HTR-8/SVneo (cell line): ENCODE measurements at places on chromosomes 6 and 20.

GRCh38 chr6:108914235-108915022, 66.2 kb downstream of the ARMC2 start:
- DNase-seq, result no peak

- no peak for DNase-seq
Measured at GRCh38 chr20:35726842-35727711, 15.0 kb downstream of the RBM39 start.

DNA sequence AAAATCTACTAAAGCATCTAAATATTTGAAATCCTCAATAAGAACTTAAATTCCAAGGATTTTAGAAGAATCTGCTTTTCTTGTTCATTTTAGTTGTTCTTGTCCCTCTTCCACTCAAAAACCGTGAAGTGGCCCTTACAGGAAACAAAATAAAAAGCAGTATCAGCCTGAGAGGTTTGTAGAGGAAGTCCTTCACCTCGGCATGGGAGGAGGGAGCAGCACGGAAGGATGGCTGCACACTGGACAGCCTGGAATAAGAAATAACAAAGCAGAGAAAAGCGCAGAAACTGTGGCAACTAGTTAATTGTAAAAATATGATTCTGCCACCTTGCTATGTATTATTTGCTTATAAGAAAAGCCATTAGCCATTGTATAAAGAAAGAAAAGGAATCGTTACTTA, 46.1 kb downstream of the RALGAPA2 start:
- no peak for DNase-seq

GRCh38 chr20:44958276-44958675, 1.9 kb downstream of the TOMM34 start:
- DNase-seq, result no peak
